CD4-positive, alpha-beta T cell treated with Interleukin-12 subunit alpha and Interleukin-12 subunit beta, for 1 hour (primary cell): ENCODE measurements at places on chromosomes 3 and 15.

DNA sequence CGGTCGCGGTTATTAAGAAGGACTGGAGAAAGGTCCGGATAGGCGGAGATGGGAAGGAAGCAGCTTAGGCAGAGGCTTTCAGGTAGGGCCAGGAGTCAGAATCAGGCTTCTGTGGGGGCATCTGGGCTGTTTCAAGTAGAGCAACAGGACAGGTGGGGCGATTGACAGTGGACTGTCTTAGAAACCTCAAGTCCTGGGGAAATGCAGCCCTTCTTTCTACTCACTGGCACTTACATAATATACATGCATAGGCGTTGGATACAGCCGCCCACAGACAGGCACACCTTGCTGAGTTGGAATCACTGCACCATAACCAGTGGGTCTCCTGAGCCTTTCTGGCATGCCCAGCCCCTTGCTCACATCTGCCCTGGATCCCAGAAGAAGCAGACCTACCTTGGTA lies 730 bp downstream of the MYD88 start:
- no peak for DNase-seq

GRCh38 chr15:49989498-49989897 lies 129.5 kb downstream of the ATP8B4 start:
- DNase-seq = no peak

DNA sequence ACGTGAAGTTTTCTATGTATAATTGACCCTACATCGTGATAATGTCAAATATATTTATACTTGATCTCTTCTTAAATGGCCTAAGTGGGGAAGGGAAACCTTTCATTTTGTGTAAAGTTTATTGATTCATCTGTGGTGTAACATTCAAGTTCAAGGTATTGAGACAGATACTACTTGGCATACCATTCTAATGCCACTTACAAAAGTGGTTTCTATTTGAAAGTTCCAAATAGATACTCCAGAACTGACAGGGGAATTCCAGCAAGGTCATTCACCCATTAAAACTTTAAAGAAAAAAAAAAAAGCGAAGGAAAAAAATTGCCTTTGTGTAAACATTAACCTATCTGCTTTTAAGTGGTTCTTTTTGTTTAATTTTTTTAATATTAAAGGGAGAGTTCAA lies 45.3 kb upstream of the MAP3K13 start:
- DNase-seq = no peak

GRCh38 chr3:188417766-188418165 lies 263.8 kb downstream of the LPP start:
- DNase-seq = no peak

DNA sequence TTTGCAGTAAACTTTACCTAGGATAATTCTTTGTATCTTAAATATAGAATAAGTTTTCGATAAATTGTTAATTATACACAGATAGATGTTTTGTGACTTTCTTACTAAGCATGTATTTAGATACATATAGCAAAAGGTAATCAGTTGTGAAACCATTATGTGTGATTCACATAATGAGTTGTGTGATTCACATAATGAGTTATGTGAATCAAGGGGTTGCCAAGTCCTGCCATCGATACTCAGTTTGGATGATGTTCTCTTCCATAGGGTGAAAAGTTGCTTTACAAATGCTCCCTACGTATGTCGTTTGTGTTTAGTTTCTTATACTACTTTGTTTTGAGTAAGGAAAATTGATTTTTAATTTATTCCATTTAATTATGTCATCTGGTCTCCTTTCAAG lies 682.1 kb downstream of the MECOM start:
- DNase-seq = no peak

DNA sequence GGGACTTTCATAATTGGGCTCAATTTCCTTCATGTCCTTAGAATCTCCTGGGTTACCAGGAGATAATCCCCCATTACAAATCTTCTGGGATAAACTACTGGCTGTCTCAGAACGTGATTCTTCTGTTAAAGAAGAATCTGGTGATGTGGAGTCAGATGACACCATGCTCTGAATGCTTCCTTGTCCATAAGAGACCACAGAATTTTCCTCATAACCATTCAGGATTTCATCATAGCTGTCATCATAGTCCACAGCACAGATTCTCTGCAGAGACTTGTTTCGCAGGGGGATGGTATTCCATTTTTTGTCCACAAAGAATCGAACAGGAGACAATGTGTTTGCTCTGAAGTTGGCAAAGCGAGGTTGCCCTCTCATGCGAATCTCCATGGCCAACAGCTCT lies 109.8 kb upstream of the TSPAN3 start:
- no peak for DNase-seq

DNA sequence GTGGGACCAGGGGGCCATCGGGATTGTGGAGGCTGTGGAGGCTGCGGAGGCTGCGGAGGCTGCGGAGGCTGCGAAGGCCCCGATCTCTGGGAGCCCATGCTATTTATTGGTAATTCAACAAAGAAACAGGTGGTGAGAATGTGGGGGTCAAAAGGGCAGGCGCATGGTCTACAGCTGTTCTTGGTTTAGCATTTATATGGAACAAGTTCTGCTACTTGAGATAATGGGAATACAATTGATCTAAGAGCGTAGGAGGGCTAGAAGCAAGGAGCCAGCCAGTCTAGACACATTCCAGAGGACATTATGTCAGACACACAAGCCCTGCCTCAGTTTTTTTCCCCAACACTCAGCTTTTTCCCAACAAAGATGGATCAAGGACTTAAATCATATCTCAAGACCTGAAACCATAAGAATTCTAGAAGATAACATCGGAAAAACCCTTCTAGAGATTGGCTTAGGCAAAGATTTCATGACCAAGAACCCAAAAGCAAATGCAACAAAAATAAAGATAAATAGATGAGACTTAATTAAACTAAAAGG lies 20.1 kb downstream of the C3orf80 start:
- no peak for DNase-seq

DNA sequence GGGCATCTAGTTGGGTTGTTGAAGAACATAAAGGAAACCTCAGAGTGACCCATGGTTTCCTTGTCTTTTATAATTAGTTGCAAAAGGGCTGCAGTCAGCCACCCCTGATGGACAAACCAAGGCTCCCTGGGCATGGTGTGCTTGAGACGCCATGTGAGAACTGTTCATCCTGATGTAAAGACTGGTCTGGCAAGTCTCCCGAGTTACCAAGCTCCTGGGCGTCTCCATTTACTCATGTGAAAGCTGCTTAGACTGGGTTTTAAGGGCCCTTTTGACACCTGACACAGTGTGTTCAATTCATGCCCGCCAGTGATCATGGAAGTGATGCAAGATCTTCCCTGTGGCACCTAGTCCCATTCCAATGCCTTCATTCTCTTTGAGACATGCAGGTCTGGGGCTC lies 49.4 kb downstream of the GRK7 start:
- DNase-seq = no peak

DNA sequence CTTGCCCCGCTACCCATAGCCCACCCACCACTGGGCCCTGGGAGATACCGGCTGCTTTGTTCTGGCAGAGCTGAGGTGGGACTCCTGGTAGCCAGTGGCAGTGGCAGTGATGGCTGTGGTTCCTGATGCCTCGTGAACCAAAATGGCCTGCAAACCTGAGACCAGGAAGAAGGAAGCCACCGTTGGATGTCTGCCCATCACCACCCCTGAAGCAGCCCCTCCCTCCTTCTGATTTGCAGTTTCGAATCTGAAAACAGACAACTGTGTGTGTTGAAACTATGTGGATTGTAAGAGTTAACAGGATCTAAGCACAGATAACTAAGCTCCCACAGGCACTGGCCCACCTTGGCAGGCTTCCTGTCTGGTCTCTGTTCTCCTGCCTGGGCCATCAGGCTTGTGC lies 66.6 kb downstream of the NUP210 start:
- no peak for DNase-seq

DNA sequence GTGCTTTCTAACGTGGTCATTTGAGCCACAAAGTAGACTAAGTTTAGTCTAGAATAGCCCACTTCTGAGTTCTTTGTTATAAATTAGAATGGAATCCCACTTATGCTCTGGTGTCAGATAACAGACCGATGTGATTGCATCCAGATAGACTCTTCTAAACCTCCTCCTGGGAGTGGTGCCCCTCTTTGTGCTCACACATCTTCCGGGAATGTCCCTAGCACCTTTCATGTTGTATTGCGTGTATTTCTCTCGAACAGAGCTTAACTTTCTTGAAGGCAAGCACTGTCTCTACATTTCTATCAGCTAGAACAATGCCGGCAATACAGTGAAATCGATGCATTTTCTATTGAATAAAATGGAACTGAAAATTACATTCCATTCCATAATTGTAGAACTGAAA lies 23.0 kb downstream of the CP start:
- no peak for DNase-seq

DNA sequence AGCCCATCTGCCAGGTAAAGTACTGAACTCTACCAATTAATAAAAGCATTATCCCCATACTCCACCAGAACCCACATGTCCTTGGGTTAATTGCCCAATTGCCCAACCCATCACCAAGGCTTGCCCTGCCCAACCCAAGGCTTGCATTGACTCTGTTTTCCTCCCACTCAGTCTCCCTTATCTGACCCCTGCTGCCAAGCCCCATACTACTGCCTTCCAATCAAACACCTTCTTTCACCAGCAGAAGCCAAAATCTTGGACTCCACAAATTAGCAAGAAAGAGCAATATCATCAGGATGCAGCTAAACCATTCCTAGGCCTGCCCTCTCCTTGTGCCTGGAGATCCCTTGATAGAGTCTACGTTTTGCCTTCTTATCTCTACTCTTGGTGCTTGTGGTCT lies 602.9 kb downstream of the NTRK3 start:
- no peak for DNase-seq

GRCh38 chr3:172641291-172641690 lies 69.6 kb downstream of the NCEH1 start:
- no peak for DNase-seq

DNA sequence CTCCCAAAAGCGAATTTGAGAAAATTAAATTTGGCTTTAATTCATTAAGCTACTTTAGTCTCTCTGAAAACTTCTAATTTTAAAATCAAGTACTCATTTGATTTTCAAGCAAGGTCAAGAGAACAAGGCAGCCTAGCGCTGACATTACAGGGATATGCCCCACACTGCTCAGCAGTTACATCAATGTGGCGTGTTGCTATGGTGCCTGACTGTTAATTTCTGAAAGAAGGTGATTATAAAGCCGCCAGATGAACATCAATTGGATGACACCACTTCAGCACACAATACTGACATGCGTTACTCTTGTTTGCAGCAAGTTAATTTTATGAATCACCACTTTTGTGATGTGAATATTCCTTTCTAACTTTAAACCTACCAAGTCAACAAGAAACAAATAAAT lies 284.4 kb downstream of the FOXP1 start:
- DNase-seq = no peak

GRCh38 chr3:161272524-161272923 lies 51.4 kb downstream of the NMD3 start:
- no peak for DNase-seq

DNA sequence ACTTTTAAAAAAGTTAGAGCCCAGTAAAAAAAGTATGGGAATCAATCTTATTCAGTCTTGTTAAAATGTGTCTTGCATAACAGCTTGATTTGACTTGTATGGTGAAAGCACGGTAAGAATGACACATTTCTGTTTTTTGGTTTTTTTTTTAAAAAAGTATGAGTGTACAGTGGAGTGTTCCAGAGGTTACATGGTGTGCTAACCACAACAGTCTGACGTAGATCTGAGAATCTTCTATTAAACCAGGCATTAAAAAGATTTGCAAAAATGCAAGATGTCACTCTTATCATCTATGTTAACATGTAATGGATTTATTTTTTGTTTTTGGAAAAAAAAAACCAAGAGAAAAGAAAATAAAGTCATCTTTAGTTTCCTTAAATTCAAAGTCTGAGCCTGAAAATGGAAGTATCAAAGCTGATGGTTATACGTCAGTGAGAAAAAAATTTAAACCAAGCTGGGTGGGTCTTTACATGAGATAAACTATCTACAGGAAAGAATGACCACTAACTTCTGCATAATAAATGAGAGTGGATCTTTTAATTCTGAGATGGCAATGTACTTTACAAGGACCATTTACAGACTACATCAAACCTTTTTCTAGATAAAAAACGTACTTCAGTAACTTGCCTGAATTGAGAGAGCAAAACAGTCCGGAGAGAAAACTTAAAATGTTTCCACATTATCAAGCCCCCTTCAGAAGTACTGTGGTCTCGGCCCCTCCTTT lies 1.6 kb downstream of the GABPB1 start:
- peak; percentile 72 for DNase-seq

GRCh38 chr15:30921781-30922479 lies 18.2 kb downstream of the FAN1 start:
- no peak for DNase-seq

- DNase-seq = no peak
Measured at GRCh38 chr3:120780977-120781376, 38.4 kb downstream of the GTF2E1 start.

DNA sequence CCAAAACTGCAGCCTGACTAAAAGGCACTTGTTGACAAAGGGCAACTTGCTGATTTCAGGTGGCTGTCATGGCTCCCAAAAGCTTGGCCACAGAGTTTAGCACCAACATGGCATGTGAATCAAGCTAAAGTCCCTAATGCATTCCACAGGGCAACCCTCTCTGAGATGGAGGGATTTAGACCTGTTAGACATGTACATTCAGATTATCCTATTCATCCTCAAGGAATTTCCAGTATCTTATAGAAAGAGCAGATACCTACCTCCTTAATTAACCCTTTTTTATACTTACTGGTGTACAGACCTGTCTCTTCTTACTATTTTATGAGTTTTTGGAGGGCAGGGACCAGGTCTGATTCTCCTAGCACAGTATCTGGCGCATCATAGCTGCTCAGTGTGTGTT lies 31.3 kb downstream of the ACP3 start:
- no peak for DNase-seq

DNA sequence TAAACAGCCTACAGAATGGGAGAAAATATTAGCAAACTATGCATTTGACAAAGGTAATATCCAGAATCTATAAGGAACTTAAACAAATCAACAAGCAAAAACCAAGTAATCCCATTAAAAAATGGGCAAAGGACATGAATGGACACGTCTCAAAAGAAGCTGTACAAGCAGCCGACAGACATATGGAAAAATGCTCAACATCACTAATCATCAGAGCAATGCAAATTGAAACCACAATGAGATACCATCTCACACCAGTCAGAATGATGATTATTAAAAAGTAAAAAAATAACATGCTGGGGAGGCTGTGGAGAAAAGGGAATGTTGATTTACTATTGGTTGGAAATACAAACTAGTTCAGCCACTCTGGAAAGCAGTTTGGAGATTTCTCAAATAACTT lies 30.7 kb upstream of the PPM1L start:
- DNase-seq = no peak

DNA sequence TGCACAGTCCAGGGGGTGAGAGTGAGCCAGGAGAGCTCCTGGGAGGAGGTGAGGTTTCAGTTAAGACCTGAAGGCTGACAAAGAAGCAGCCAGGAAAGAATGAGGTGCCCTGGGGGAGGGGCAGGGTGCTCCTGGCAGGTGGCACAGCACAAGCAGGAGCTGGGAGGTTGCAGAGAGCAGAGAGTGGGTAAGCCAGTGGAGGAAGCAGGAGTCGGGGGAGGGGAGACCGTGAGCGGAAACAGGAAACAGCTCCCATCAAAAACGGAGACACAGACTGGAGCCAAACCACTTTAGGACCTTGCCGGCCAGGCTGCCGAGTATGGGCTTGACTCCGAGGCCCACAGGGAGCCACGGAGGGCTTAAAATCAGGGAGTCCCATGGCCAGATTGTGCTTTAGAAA lies 12.1 kb upstream of the FBLN2 start:
- no peak for DNase-seq

GRCh38 chr3:71486831-71487230 lies 96.7 kb downstream of the FOXP1 start:
- peak; percentile 45 for DNase-seq
